AG04449 (cell line): ENCODE measurements at places on chromosomes 4 and X.
A peak's percentile ranks its signal among the peaks of the same experiment; 100 is the strongest.

GRCh38 chr4:158020176-158020575 lies 152.6 kb downstream of the GASK1B start:
- DNase-seq = peak; percentile 69

- no peak for DNase-seq
Measured at GRCh38 chr4:52051213-52051614, at the start of gene SPATA18. TSS of gene SPATA18 (plus strand) at chr4:52051304. CDS start at chr4:52051705, 401 bp downstream.

DNA sequence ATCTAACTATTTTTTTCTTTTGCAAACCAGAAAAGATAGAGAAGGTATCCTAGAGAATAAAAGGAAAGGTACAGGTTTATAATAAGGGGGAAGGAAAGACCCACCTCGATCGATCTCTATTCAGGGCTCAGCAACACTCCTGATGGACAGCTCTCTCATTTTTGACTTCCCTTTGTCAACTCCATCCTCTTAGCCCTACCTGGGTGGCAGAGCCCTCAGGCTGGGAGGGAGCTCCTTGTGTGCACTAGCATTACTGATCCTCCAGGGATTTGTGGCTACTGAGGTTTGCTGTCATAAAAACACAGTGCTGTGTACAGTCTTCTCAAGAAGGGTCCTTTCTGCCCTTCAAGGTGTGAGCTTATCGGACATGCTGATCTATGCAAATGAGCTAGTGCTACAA lies 111.0 kb downstream of the MID1 start:
- DNase-seq = no peak

DNA sequence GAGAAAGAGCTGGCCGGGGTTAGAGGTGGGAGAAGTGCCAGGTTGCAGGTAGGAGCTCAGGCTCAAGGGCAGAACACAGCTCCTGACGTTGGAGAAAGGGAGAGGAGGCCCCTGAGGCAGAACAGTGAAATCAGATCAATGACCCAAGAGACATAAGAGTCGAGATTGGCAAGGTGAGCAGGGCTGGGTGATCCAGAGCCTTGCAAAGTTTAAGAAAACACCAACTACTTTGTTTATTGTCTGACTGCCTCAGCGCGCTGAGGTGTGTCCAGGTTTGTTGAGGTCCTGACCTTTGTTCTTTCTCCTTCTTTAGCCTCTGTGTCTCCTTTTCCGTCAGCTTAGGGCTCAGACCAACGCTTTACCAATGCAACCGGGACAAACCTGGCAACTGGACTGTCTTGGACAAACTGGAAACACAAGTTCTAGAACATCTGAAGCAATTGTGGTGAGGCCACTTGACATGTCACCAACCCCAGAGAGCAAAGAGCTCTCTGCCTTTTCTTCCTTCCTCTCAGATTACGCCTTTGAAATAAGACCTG lies 28.3 kb downstream of the CHRNA9 start:
- no peak for DNase-seq

DNA sequence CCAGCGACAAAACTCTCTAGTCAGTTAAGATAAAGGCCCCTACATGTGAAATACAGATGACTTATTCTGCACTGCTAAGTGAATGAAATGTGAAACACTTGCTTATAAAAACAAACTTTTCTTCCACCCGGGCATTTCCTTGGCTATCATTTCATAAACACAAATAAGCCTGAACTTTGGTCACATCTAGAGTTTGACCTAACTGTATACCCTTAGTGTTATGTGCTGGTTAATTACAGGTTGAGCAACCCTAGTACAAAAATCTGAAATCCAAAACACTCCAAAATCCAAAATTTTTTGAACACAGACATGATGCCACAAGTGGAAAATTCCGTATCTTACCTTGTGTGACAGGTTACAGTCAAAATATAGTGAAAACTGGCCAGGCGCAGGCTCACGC lies 45.9 kb downstream of the SAT1 start:
- DNase-seq = no peak

DNA sequence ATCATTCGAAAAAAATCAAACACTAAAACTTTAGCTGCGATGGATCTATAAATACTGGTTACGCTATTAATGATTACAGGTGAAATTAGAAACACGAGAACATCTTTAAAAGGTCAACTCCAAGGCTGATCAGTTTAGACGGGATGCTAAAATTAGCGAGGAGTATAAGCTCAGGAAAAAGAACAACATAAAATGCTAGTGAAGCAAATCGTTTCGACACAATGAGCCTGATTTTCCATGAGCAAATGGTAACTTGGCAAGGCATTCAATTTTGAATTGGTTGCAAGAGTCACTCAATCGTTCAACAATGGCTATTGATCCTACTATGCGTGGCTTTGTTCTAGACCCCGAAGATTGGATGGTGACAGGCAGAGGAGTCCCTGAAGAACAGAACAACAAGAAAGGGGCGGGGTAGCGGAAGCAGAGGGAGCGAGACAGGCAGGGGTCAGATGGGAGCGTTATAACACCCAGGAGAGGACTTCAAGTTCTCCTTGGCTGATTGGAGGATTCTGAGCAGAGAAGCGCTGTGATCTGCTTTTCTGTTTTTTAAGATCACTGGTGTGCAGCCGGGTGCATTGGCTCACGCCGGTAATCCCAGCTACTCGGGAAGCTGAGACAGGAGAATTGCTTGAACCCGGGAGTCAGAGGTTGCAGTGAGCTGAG lies 146.5 kb downstream of the RBM47 start:
- no peak for DNase-seq

DNA sequence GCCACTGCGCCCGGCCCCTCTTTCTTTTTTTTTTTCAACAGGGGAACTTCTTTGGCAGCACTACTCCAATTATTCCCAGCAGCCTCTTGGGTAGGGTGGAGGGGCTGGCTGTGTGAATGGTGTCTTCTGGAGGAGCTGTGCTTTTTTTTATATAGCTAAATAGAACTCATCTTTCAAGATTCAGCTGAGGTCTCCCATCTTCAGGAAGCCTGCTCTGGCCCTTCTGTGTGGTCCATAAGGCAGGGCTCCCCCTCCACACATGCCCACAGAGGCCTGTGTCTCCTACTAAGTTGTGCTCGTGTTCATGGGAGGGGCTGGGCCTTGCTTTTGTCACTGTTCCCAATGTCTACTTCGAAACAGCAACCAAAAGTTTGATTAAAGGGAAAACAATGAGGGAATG lies 116.8 kb downstream of the AFAP1 start:
- no peak for DNase-seq

DNA sequence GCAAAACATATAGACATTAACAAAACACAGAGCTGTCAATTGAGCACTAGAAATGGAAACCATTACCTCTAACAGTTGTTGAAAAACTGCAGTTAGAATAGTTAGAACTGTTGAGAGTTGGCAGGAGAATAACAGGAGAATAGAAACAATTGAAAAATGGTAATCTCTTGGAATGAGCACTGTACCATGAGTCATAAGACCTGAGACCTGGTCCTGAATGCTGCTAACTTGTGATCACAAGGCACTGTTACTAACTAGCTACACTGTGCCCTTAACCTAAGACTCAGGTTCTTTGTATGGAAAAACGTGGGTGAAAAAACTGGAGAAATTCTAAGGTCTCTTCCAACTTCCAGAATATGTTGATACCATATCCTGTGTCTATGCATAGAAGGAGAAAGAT lies 29.3 kb downstream of the FAM114A1 start:
- DNase-seq = no peak

DNA sequence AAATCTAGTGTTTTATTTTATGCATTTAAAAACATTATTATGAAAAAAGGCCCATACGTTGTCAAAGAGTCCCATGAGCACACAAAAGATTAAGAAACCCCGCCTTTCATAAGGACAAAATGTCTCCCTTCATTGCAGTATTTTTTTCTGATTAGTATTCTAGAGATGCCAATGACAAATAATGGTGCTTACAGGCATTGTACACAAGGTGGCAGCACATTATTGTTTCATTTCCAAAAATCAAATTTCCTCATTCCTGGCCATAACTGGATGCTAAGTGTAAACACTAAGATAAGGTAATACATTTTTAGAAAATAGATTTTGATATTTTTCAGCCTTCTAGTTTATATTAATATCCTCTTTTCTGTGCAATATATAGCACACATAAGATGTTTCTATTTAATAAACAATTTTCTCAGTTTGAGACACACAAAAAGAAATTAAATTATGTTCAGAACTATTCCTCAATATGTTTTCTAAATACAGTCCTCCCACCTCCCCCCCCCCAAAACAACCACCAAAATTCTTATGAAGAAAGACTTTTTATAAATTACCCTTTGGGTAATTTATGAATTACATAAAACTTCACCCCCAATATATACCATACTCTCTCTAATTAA lies 47.7 kb downstream of the TIGD2 start:
- no peak for DNase-seq

GRCh38 chrX:8820910-8821527 lies 19.8 kb upstream of the FAM9A start:
- DNase-seq = no peak

DNA sequence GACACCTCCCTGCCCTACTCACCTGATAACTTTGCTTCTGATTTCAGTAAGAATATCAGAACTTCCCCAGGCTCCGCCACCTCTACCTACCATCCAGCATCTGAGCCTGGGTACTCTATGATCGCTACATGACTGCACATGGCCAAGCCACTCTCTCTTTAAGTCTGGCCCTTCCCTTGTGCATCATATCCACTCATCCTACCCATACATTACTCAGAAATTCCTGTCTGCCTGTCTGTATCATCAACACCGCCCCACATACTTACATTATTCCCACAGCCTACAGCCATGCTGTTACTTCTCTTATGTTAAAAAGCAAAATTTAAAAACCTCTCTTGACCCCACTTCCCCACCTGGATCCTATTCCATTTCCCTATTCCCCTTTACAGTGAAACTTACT lies 84.7 kb downstream of the SCD5 start:
- no peak for DNase-seq

- no peak for DNase-seq
Measured at GRCh38 chr4:154435895-154436294, 55.7 kb downstream of the DCHS2 start.

DNA sequence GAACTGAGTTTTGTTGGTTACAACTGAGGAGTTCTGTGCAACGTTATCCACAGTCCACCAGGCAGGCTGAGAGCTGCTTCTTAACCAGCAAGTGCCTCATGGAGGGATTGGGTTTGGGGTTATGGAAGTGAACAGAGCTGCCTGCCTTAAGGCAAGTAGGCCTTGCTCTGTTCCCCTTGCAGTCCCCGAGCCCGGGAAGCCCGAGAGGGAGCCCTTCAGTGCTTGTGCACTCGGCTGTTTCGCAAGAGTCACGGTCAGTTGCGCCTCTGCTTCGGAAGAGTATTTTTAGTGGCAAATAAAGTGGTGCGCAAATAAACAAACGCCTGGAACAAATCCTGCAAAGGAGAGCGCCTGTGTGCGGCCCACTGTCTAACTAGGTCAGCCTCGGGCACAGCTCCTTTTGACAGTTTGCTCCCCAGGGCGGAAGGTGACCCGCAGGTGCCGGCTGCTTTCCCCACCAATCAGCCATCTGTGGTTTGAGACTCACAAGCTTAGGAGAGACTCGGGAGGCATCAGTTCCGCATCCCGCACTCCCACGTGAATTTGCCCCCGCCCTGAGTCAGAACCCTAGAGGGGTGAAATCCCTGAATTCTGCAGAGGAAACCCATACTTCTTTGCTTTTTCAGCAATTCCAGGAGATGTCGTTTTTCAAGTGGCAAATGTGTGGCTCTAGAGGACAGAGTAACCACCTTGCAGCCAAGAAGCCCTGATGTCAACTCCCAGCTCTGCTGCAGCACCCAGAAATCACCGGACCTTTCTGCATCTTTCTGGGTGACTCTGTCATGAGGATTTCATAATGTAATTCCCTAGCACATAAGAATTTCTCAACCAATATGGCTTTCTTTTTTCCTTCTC lies 56.8 kb downstream of the LGI2 start:
- DNase-seq = no peak

- DNase-seq = no peak
Measured at GRCh38 chr4:30714408-30715031, 5.6 kb upstream of the PCDH7 start.

- DNase-seq = no peak
Measured at GRCh38 chr4:124703154-124703553, 9.4 kb downstream of the ANKRD50 start.

- DNase-seq = no peak
Measured at GRCh38 chr4:189780391-189780790, 160.3 kb upstream of the FRG1 start.

DNA sequence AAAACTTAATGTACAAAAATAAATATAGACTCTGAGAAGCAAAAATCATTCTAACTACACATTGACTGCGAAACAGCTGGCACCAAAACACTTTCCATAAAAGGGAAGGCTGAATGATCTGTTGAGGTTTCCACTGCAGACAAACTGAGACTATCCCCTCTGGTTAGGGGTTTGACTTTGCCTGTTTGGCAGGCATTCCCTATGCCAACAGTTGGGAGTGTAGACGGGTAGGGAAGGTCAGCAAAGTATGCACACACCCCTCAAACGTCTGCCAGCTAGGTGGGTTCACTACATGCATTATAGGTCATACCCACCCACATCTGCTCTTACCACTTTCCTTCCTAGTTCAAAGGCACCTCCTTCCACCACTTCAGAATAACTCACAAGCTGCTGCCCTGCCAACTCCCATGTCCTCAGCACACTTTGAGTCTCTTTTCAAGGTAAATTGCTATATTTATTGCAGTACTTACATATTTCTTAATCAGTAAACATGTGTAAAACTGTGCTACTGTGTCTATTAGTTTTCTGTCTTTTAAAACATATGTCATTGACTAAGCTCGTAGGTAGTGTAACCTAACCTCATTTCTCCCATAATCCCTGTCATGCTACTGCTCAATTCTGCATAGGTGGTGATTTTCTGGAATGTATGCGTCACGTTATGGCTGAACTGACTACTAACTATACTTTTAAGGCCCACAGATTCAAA lies 12.4 kb downstream of the CTSO start:
- no peak for DNase-seq

- no peak for DNase-seq
Measured at GRCh38 chrX:12997906-12998687, 23.2 kb downstream of the TMSB4X start.

DNA sequence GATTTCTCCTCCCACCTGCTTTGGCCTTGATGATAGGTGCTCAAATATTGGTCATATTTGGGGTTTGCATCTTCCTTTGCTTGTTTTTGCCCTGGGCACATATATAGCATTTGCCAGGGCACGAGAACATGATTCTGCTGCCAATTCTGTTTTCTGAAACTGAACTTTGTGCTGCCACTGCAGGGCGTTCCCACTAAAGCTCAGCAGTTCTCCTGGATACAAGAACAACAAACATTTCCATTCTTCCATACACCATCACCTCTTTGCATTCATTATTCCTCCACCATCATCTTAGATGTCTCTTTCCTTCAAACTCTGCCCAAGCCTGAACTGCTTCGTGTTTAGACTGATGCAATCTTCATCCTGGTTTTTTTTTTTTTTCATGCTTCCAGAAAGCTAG lies 36.3 kb upstream of the GATB start:
- no peak for DNase-seq

GRCh38 chrX:121457096-121457495 lies 409.7 kb downstream of the GLUD2 start:
- no peak for DNase-seq

GRCh38 chr4:62292911-62293310 lies 1092.8 kb downstream of the ADGRL3 start:
- no peak for DNase-seq
